ENCODE measurements at places on chromosomes 11 and 22.

- no peak for DNase-seq
Observed at GRCh38 chr11:72951193-72951592, 137.0 kb downstream of the ATG16L2 start.

GRCh38 chr11:870127-870413 lies 27.4 kb downstream of the TSPAN4 start:
- DNase-seq, result no peak

DNA sequence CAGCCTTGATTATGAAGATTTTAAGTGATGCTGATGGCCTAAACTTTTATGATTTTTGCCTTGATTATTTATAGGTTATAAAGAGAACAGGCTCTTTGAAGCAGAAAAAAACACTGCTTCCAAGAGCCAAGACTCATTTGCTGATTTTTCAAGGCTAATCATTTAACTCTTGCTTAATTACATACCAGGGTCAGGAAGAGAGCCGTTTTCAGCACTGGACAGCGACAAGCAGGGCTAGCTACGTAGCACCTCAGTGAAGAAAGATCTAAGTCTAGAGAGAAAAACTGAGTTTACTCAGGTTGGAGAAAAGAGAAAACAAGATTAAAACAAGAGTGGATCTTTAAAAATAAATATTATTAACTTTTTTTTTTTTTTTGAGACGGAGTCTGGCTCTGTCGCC lies 615.4 kb upstream of the B3GAT1 start:
- peak; percentile 30 for DNase-seq

GRCh38 chr22:33129621-33130020 lies 71.4 kb upstream of the SYN3 start:
- no peak for DNase-seq

- DNase-seq, result no peak
Observed at GRCh38 chr11:19493446-19494213, 219.0 kb upstream of the NAV2 start.

DNA sequence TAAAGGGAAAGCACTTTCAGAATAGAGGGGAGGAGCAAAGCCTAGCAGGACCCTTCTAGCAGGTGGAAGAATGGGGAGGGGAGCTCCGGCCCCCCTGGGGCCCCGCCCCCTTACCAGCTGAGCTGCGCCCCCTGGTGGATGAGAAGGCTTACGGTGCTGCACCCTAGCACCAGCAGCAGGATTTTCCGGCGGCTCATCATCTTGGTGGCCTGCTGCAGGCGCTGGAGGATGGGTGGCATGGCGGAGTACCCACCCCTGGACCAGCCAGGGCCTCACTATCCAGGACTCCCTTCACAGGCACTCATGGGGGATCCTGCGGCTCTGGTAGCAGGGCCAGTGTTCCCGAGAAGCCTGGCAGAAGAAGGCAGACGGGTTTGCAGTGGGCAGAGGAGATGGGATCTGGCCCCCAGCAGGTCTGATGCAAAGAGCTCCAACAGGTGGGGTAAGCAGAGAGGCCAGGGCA lies 3.8 kb downstream of the GAL3ST3 start:
- DNase-seq, result peak; percentile 77

DNA sequence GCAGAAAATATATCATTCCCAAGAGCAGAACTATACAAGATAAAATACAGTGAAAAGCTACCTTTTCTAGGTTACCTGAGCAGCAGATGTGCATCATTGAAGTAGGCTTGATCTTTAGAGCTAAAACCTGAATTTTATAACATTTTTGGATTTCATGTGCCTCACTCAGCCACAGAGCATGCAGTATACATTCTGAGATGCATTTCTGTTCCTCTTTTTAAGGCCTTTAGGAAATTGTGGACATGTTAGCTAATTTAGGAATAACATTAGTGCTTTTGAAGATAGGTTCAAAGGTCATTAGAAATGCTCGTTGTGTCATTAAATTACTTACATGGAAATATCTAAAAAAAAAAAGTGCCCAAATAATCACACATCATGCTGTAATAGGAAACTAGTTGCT lies 230.6 kb upstream of the PDGFD start:
- DNase-seq, result no peak
